NCI-H2107 (cell line): ENCODE measurements at places on chromosomes 12 and 14.

DNA sequence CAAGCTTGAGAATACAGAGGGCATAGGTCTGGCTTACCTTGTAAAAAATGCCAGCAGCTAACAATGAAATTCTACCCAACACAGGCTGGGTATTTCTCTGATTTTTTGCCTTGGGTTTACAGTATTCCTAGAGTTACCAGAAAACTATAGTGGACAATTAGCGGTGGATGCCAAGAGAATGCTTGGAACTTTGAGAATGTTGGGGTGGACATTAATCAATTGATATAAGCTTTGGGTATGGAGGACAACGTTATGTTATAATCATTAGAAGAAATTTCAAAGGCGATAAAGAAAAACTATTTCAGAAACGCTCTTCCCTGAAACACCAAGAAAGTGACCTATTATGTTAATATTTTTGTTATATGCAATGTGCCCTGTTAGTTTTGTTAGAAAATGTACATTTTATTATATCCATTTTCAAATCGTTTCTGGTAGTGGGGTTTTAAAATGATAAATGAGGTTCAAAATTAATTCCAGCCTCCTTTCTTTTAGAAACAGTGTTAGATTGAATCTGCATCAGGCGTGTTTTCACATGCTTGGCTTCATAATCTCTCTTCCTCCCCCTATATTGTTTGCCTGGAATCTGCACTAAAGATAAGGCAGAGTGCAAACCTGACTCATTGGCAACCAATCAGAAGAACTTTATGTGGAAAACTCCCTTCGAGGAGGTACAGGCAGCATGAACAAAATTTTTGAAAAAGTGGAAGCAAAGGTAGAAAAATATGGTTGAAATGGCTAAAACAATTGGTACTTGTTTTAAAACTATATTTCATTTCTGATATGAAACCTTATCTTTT lies 1.4 kb upstream of the PTPRQ start:
- no peak for DNase-seq

- peak; percentile 34 for DNase-seq
Measured at GRCh38 chr12:12334367-12335040, 15.5 kb downstream of the MANSC1 start.

- DNase-seq, result no peak
Measured at GRCh38 chr12:82937151-82937550, 250.4 kb downstream of the TMTC2 start.

GRCh38 chr14:90924621-90925340 lies 108.6 kb upstream of the TTC7B start:
- DNase-seq, result no peak

DNA sequence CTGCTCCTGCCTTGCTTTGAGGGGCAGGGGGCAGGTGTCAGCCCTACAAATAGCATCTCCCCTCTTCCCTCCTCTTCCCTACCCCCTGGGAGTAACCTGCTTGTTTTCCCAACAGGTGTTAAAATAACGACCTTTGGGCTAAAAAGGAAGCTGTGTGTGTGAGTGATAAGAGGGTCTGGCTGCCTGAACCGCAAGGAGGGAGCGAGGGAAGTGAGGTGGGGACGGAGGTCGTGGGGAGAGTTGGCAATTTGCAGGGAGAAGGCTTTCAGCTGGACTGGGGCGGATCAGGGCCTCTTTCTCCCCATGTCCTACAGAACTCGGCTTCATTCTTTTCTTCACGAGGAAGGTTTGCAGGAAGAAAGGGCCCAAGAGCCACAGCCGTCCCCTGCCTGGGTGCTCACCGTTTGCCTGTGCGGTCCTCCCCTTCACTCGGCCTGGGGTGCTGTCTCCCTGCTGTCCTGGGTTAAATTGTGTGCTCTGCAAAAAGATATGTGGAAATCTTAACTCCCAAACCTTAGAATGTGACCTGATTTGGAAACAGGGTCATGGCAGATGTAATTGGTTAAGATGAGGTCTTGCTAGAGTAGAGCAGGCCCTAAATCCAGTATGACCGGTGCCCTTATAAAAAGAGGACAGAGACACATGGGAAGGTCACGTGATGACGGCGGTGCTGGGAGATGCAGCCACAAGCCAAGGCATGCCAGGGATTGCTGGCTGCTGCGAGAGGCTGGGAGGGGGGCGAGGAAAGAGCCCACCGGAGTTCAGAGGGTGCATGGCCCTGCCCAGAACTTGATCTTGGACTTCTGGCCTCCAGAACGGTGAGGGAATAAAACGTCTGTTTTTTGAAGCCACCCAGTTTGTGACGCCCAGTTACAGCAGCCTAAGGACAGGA lies 38.7 kb upstream of the NCOR2 start:
- DNase-seq, result no peak

GRCh38 chr12:57129321-57129842 lies 1.1 kb downstream of the LRP1 start:
- no peak for DNase-seq

DNA sequence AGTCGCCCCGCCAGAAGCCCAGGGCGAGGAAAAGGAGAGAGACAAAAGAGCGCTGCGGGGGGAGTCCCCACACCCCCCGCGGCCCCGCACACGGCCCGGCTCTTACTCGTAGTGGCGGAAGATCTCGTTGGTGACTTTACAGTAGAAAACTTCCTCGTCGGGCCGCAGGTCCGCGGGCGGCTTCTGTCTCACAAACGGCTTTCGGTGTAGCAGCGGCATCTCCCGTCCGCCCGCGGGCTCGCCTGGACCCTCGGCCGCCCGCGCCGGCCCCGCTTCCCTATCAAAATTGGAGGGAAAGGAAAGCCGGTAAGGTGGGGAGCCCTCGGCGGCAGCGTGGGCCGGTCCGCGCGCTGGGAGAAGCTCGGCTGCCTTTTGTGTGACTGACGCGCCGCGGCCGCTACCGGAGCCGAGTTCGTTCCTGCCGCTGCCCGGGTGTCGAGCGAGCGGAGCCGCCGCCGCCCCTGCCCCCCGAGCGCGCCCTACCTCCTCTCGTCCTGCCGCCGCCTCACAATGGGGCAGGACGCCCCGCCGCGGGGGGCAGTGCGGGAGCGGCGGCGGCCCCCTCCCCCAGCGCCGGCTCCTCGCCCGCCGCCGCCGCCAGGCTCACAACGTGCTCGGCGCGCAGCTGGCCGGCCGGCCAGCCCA lies 652 bp downstream of the BAZ1A start:
- peak; percentile 65 for DNase-seq
